ENCODE measurements at places on chromosomes 3 and 15. TPM values are rescaled to one million over a fixed set of nuclear protein-coding genes. Genes with fewer than 3 reads are reported as not detected.

The ASB14 gene
- total RNA-seq, result not detected

The MOBP gene
- not detected for total RNA-seq

The LRRC3B gene
- total RNA-seq, result not detected

The RGMA gene
- 40.5 TPM for total RNA-seq

The SAXO2 gene
- total RNA-seq, result 0.80 TPM

The FBXW12 gene
- total RNA-seq, result not detected

The UQCC5 gene
- 17.6 TPM for total RNA-seq

The MESP2 gene
- 0.40 TPM for total RNA-seq

The THAP10 gene
- 1.4 TPM for total RNA-seq

All from esophagus mucosa (tissue), 1 donor.